B cell (primary cell): ENCODE measurements at places on chromosomes 7 and 10.

DNA sequence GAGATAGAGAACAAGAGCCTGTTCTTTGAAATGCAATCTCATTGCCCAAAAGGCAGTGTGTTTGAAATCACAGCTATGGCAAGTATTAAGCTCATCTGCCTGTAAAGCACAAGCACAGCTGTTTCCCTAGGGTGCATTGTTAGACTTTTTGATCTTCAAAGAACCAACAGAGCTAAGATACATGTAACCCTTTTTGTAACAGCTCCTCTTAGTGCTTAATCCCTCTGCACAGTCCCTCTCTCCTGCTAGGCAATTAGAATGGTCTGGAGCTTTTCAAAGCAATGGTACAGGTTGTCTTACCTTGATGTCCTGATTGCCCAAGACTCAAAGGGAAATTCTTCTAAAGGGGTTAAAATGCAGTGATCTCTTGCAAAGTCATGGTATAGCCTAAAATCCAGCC, 249.6 kb upstream of the CHRM2 start:
- H3K4me3 ChIP-seq: no peak overlapping the region
- H3K27me3 ChIP-seq: no peaks in the 10 kb centered on the region
- H3K4me1 ChIP-seq: no peaks in the 10 kb centered on the region
- DNase-seq: no peak

DNA sequence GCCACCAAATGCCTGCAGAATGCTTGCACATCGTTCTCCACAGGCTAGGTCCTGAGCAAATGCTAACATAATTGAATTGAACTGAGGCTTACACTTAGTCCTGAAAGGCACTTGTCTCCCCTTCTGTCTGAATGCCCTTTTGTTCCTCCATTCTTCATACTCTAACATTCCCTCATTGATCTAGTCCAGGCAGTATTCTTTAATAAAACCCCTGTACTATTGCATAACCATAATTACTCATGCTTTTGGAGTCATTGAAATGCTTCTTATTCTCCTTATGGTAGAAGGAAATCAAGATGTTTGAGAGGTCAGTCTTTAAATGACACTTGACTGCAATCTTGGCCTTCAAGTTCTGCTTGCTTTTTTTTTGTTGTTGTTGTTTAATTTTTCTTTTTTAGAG, 7.1 kb downstream of the PI4K2A start:
- no peak for DNase-seq
- no peaks in the 10 kb centered on the region for H3K27me3 ChIP-seq
- no peak overlapping the region for H3K27ac ChIP-seq
- peaks cover 7% of the 10 kb centered on the region for H3K36me3 ChIP-seq
- H3K4me3 ChIP-seq: no peak overlapping the region

DNA sequence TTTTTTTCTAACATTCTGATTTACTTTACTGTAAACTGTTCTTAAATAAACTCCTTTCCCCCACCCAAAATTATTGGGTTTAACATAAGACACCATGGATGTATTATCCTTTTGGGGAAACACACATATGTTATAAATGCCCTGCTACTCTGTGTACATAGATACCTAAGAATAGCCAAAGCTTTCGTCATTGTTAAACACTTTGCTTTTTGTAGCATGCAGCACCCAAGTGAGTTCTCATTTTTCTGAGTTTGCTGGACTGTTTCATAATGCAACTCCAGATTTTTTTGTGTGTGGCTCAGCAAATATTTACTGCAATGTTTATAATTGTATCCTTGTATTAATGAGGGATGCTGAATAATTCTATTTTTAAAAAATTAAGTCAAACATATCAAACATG, 86.9 kb downstream of the VTI1A start:
- no peaks in the 10 kb centered on the region for H3K27me3 ChIP-seq
- peaks cover 5% of the 10 kb centered on the region for H3K4me1 ChIP-seq
- no peak overlapping the region for H3K27ac ChIP-seq
- DNase-seq: no peak
- no peak overlapping the region for H3K4me3 ChIP-seq

DNA sequence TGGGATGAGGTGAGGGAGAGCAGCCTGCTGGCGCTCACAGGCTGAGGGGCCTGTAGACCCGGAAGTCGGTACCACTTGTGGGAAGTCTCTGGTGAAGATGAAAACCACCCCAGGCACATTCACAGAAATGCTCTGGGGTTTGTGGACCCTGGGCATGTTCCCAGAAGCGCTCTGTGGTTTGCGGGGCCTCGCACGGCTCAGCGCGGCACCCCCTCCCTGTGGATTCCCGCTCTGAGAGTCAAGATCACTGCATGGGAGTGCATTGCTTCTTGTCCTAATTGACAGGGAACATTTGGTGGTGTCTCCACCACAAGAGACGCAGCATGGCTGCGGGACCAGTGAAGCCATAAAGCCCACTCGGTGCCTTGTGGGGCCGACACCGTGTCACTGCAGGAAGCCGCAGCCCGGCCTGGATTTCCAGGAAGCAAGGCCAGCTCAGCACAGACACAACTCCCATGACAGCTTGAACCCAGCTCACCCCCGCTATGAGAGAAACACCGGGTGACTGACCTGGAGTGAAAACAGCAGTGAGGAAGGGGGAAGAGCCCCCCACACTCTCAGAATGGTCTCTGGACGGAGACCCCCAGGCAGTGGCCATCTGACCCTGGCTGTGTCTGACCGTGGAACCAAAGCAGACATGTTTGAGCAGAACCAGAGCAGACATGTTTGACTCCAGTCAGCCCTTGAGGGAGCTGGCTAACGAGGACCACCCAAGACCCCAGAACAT, 157.2 kb downstream of the PTPRN2 start:
- no peak for DNase-seq
- H3K36me3 ChIP-seq: no peaks in the 10 kb centered on the region
- H3K4me1 ChIP-seq: peaks cover 8% of the 10 kb centered on the region
- no peak overlapping the region for H3K4me3 ChIP-seq
- no peaks in the 10 kb centered on the region for H3K27me3 ChIP-seq
- no peak overlapping the region for H3K27ac ChIP-seq

DNA sequence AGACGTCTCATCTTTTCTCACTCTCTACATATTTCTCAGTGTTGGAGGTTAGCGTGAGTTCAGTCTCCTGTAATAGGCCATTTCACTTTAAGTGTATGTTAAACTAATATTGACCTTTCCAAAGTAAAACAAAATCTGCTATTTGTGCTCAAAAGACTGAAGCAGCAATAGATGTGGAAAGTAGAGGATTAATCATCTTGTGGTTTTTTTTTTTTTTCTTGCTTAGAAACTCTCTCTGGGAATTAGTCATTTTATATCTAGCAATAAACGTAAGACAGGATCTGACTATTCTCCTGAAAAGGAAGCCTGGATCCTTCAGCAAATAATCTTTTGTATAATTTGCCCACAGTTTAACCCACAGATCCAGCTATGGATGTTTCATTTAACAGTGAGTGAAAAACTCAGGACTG, 81.7 kb downstream of the NRP1 start:
- peaks cover 3% of the 10 kb centered on the region for H3K4me1 ChIP-seq
- H3K27me3 ChIP-seq: no peaks in the 10 kb centered on the region

DNA sequence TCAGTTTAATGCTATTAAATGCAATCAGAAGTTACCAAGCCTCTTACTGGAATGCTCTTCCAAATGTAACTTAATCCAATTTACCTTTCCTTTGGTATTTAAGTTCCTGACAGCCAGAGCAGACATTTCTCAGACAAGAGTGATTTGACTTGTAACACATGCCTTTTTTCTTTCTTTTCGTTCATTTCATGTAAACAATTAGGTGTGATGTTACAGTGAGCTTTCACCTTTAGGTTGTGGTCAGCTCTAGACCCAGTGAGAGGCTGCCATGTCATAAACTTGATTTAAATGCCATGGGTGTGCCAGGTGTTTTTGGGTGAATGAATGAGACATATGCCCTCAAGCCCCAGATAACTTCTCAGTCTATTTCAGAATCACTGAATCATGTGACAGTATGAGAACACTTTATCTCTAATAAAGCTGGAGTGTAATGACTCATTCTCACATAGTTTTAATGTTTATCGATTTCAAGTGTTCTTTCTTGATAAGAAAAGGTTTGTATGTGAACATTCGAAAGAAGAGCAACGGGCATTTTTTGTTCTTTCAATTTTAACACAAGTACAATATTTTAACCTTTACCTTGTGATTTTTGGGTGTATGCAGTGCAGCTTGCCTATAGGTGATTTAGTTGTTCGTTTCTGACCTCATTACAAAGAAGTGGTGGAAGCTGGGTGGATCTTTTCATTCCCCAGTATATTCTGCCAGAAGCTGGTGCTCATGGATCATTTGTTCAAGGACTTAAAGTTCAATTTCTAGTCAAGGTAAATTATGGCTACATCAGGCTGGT, 61.5 kb downstream of the CHN2 start:
- H3K4me1 ChIP-seq: no peaks in the 10 kb centered on the region
- no peak for DNase-seq
- no peaks in the 10 kb centered on the region for H3K36me3 ChIP-seq

GRCh38 chr7:47179812-47180515, 401.9 kb downstream of the TNS3 start:
- peaks cover 8% of the 10 kb centered on the region for H3K4me1 ChIP-seq
- DNase-seq: peak; percentile 68
- H3K27me3 ChIP-seq: no peaks in the 10 kb centered on the region
